ENCODE measurements at places on chromosomes 2 and 18.

DNA sequence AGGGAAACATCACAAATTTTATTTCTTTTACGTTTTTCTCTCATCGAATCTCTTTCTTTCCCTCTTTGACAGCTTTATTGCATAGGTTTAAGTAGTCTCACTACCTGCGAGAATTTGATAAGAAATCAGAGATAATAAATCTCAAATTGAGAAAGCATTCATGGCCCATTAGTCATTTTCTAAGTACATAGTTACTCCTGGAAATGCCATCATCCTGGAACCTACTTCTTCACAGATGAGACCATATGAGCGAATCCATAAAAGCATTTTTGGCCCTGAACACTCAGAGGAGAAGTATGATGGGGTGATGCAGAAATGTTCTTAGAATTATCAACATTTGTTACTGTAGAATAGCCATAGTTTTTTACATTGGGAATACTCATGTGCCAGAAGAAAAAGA lies 138.0 kb upstream of the ARHGAP28 start:
- DNase-seq = no peak

- no peak for DNase-seq
Measured at GRCh38 chr2:18659915-18660314, 70.5 kb upstream of the NT5C1B start.

DNA sequence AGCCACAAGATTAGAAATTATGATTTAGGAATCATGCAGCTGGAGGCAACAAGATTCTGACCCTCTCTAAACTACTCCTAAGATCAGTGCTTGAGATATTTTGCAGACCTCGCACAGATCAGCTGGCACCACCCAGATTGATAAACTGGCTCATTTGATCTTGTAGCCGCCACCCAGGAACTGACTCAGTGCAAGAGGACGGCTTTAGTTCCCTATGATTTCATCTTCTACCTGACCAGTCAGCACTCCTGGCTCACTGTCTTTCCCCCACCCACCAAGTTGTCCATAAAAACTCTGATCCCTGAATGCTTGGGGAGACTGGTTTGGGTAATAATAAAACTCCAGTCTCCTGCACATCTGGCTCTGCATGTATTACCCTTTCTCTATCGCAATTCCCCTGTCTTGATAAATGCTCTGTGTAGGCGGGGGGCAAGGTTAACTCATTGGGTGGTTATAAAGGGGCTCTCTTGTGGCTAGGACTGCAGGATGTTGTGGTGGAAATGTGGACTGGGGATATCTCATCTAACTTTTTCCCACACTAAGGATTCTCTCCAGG lies 96.1 kb downstream of the ARL6IP6 start:
- no peak for DNase-seq

- no peak for DNase-seq
Measured at GRCh38 chr18:50397023-50397422, 22.2 kb downstream of the SKA1 start.

- no peak for DNase-seq
Measured at GRCh38 chr2:49251766-49252165, 97.5 kb upstream of the FSHR start.

All from stimulated activated CD4-positive, alpha-beta T cell treated with anti-CD3 and anti-CD28 coated beads, Interleukin-12 subunit alpha, Interleukin-12 subunit beta, amount 100 ng/mL, for 48 hours (primary cell).